ENCODE measurements at places on chromosomes 6 and 20.

DNA sequence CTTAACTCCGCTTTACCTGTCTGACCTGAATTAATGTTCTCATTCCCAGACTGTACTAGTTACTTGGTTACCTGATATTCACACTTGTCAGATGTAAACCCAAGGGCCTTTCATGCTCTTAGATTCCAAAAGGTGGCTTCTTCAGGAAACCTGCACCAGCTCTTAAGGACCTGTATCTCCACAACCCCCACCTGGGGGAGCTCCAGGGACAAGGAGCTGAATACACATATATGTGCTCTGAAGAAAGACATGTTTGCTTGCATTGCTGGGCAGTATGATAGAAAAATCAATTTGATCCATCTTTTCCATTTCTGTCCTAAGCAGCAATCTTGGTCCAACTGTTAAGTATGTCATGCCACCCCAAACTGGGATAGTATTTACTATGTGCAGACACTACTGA, 64.8 kb upstream of the POU3F2 start:
- DNase-seq: no peak

GRCh38 chr6:86723151-86723550, 214.2 kb upstream of the HTR1E start:
- DNase-seq: no peak

DNA sequence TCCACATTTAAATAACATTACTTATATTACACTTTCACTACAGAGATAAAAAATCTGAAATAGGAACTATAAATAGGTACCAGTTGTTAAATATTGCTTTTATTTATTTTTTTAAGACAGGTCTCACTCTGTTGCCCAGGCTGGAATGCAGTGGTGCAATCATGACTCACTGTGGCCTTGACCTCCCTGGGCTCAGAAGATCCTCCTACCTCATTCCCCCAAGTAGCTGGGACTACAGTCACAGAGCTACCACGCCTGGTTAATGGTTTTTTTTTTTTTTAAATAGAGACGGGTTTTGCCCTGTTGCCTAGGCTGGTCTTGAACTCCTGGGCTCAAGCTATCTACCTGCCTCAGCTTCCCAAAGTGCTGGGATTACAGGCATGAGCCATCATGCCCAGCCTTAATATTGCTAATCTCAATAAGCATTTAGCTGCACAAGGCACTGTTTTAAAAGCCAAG, 17.3 kb downstream of the EEF1E1 start:
- DNase-seq: no peak

- DNase-seq: no peak
Observed at GRCh38 chr6:32794510-32794909, 22.3 kb downstream of the HLA-DOB start.

DNA sequence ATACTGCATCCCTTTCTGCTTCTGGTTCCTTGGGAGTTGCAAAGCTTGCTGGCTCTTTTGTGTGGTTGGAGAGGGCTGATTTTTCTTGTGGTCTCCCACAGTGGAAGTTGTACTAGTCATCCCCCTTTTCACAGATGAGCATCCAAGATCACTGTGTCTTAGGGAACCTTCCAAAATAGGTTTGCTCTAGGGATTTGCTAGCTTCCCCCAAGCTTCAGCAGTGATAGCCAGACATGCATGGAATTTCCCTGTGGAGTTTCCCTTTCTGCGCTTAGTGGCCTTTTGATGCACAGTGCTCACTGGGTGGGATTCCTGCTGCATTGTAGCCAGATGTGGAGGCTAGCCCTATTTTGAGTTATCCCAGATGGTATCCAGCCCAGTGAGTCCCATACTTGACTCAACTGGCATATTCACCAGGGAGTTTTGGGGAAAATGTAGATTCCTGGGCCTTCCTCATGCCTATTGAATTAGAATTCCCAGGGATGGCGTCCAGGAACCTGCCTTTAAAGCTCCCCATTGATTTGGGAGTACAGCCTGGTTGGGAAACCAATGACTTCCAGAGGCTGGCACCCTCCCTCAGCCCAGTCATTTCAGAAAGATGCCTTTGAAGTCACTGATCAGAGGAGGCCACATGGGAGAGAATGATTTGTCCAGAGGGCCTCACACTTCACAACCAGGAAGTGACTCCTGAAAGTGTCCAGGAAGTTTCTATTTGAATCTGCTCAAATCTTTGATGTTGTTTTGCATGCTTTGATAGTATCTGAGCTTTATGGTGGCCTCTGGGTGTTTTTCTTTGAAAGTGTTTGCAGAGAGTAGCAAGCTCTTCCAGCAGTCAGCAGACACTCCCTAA, 25.9 kb downstream of the PPARD start:
- DNase-seq: no peak

- no peak for DNase-seq
Observed at GRCh38 chr6:2632976-2633584, 117.6 kb downstream of the MYLK4 start.

- no peak for DNase-seq
Observed at GRCh38 chr6:119197271-119197670, 118.8 kb upstream of the FAM184A start.

DNA sequence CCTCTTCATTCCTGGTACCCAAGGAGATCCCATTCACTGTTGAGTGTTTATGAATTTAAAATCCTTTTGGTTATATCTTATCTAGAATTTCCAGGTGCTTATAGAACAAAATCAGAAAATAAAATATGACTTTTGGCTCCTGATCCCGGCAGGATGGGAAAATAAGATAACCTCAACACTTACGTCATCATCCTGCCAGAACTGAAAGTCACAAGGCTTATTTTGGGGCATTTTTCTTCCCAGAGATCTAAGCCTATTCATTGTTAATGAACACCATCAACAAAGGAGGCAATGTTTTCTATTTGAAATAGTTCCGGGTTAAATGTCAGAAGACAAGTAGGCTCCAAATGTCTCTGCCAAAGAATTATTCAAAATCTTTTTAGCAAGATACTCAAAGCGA, 580.6 kb downstream of the TFAP2A start:
- DNase-seq: no peak

GRCh38 chr6:99415446-99415845, 9.7 kb downstream of the PNISR start:
- no peak for DNase-seq

DNA sequence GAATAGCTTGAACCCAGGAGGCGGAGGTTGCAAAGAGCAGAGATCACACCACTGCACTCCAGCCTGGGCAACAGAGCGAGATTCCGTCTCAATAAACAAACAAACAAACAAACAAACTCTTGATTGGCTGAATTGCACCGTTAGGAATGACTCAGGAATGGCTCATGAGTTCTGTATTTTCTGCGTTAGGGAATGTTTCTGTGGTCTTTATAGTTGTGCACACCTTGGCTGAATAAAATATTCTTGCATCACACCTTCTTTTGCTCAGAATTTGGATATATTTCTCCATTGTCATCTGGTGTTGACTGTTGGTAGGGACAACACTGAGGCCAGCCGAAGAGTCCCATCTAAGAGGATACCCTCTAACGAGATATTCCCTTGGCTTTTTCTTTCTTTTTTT, 19.6 kb upstream of the PI16 start:
- no peak for DNase-seq

GRCh38 chr20:54188132-54188849, 14.5 kb upstream of the CYP24A1 start:
- DNase-seq: no peak

DNA sequence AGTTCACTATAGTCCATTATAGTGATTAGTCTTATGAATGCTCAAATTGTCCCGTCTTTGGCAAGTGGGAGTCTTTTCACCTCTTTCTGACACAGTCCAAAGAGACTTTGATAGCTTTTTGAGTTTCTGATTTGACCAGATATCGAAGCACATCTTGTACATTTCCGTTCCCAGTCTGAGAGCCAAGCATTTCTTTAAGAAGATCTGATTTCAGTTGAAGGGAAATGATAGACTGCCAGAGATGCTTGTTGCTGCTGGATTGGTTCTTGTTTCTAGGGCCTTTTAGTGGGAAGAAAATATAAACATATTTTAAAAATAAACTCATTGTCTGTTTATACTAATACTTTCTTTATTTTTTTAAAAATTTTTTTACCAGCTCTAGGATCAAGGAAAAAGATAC, 54.1 kb upstream of the IER3 start:
- DNase-seq: no peak

DNA sequence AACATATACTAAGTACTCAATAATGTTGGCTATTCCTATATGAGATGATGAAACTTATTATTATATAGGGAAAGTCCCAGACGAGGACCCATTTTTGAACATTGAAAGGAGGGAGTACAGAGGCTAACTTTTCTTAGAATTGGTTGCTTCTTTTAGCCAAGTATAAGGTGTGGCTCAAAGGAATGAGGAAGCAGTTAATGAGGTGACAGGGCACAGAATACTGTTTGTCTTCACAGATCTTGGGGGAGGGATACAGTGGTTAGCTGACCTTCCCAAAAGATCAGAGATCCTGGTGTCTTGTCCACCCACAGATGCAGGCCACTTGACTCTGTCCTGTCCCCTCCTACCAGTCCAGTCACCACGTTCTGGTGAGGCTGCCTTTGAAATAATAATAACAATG, 67.8 kb upstream of the EPB41L1 start:
- no peak for DNase-seq

GRCh38 chr6:33724102-33725023, 12.9 kb upstream of the UQCC2 start:
- no peak for DNase-seq

GRCh38 chr6:149108038-149108748, 209.3 kb upstream of the TAB2 start:
- no peak for DNase-seq

- no peak for DNase-seq
Observed at GRCh38 chr20:20967564-20968184, 138.5 kb downstream of the LINC00237 start.

DNA sequence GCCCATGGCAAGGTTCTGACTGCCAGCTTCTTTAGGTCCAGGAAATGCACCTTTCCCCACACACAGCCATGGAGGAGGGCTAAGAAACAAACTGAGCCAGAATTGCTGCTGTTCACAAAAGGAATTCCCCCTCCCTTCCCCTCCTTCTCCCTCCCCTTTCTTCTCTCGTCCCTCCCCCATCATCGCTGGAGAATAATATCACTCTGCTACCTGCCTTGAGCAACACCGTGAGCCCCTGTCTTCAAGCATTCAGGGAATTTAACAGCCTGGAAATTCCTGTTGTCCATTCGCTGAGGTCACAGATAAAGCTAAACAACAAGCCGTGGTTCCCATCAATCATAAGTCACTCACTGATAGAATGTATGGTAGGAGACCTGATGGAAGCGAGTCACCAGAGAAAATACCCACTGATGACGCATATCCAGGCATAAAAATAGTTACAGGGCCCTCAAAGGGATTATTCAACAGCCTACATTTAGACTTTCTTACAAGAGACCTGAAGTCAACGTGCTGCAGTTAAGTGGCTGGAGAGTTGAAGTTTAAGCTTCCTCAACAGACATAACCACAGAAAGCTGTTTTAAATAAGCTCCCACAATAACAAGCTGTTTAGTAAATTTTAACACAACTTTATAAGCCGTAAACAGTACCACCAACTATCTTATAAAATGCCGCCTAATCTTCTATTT, 59.7 kb downstream of the HIVEP2 start:
- DNase-seq: peak; percentile 26

GRCh38 chr6:71289039-71289801, 609 bp downstream of the OGFRL1 start:
- no peak for DNase-seq

GRCh38 chr6:142883011-142883410, 62.0 kb downstream of the HIVEP2 start:
- DNase-seq: no peak

- DNase-seq: no peak
Observed at GRCh38 chr20:47224300-47224791, 132.2 kb downstream of the ZMYND8 start.

DNA sequence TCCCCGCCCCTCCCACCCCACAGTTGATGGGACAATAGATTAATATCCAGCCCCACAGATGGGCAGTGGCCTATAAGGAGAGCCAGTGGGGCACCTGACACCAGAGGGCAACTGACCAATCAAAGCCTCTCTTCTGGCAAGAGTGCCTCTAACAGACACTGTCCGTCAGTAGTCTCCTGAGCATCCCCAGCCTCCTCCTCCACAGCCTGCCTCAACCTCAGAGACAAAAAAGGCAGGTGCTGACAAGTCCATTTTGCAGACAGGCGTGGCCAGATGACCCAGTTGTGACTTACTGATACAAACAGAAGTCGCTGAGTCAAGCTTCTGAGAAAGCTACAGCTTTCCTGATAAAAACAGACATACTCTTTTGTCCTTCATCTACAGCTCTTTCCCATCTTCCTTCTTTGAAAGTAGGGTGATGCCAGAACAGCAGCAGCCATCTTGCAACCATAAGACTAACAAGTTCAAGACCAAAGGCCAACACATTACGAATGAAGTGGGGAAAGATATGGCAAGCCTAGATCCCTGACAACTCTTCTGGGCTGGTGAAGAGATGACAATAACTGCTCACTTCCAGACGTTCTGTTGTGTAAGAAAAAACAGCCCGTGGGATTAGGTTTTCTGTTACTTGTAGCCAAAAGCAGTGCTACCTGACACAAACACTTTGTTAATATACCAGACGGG, 12.3 kb downstream of the PPIL1 start:
- no peak for DNase-seq

GRCh38 chr6:157813750-157814455, 9.1 kb upstream of the SNX9 start:
- no peak for DNase-seq

- DNase-seq: no peak
Observed at GRCh38 chr6:26033941-26034354, 53.3 kb upstream of the HFE start.

GRCh38 chr6:32637219-32637880, at the start of gene HLA-DQA1:
Gene HLA-DQA1, plus strand, starts transcription at chr6:32637406. Its CDS starts 53 bp downstream, at chr6:32637459.
- DNase-seq: no peak

DNA sequence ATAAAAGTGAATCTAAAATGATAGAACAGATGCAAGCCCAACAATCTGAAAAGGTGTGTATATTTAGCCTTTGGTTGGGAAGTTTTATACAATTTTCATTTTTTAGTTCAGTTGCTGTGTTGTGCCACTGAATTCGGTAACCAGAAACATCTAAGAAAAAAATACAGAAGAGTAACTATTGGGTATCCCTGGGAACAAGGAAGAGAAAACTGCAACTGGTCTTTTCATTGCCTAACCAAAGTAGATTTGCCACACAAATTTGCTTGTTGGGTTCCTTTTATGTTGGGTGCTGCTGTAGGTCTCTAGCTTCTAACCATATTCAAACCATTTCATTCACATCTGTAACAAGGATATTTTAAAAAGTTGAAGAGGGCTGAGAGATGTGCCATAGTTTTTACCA, 2.8 kb upstream of the TMEM30A start:
- no peak for DNase-seq

DNA sequence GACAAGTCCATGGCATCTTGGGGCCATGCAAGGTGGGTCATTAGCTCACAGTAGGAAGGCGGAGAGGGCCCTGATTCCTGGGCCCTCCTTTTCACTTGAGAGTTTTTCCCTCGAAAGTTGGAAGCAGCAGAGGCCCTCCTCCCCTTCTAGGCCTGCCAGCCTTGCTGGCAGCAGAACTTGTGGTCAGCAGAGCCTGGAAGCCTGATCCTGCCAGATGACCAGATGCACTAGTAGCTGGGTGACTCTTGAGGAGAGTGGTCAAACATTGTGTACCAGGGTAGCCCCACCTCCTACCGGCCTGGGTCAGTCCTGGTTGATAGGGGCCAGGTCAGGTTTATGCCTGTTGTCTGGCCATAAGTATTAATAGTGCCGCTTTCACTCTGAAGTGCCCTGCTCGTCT, 3.8 kb upstream of the HMGA1 start:
- DNase-seq: no peak
